ENCODE measurements at places on chromosomes 6 and 20.

DNA sequence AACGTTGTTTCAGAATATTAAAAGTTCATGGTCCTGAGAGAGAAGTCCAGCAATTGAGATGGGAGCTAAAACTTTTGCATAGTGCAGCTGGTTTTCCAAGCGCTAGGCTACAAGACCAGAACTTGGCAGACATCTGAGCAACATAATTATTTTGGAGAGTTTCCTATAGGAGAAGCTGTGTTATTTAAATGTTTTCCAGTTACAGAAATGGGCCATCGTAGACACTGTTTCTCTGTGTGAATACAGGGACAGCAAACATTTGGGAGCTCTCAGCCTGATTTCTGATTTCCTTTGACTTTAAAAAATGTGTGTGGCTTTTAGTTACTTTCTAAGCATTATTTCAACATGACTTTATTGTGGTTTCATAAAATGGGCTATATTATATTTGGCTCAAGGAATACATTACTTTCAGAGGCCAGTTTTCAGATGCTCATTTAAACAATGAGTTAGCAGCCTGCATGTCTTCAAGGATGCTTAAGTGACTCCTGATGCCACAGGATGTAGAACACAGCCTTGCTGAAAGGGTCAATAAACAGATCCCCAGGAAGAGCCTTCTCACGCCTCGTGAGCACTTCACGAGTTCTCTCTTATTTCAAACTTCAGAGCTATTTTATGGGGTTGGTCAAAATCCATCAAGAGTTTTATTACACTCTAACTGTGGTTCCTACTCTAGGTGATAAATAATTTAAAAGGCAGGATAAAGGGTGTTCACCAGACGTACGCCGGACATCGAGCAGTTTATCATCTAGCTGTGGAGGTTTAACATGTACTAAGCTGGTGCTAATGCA, 193.8 kb downstream of the SMOC2 start:
- DNase-seq, result no peak

DNA sequence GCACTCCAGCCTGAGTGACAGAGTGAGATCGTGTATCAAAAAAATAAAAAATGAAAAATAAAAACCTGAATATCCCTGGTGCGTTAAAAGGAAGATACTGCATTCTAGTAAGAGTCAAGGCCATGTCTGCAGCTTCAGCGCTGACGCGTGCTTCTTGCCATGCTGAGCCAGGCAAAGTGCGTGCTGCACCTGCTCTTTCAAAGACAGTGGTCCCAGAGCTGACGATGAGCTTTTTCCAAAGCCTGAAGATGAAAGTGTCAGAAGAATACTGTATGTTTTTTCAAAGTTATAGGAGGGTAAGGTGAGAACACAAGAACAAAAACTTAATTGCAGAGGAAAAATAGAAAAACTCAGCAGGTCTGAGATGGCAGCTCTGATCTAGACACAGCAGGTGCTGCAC, 115.1 kb downstream of the RNASET2 start:
- DNase-seq, result peak; percentile 44

GRCh38 chr20:62522748-62523396, 47.1 kb upstream of the GATA5 start:
- DNase-seq, result no peak

GRCh38 chr20:15699431-15700146, 873.7 kb downstream of the KIF16B start:
- DNase-seq, result no peak

GRCh38 chr6:11331111-11331510, 98.6 kb upstream of the NEDD9 start:
- DNase-seq, result no peak

- DNase-seq, result no peak
Observed at GRCh38 chr20:7038029-7038428, 270.5 kb downstream of the BMP2 start.

DNA sequence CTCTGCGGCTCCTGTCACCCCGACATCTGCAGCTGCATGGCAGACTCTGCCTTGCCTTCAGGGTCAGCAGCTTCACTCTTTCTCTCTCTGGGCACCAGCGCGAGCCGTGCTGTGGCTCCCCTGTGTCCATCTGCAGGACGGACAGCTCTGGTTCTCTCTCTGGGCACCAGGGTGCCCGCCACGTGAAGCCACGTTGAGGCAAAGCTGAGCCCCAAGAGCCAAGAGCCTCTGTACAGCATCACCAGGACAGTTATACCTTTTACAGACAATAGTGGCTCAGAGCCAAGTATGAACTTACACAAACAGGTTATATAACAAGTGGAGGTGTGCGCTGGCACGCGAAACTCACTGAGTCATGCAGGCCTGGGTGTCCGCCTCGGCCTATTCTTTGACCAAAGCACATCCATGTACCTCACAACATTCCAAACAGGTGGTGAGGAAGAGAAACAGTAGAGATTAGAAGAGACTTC, 50.8 kb downstream of the FAM50B start:
- DNase-seq, result no peak

- no peak for DNase-seq
Observed at GRCh38 chr6:139019722-139020121, 8.8 kb upstream of the ABRACL start.

GRCh38 chr6:53961679-53962370, 149.4 kb upstream of the MLIP start:
- no peak for DNase-seq

DNA sequence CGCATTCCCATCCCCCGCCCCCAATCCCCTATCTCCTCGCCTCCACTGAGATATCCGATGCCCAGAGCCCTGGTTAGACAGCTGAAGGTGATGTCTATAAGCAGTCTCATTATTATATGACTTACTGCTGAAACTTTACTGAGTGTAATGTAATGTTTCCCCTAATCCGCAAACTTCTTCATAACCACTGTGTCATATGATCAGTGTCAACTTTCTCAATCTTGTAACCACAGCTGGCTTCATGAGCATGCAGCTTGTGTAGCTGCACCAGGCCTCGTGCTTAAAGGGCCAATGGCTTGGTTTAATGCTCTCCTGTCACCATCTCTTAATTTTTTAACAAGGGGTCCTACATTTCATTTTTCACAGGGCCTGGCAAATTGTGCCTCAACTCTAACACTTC, 8.1 kb downstream of the ASIP start:
- DNase-seq, result no peak
